CD4-positive, alpha-beta T cell treated with Interleukin-6 for 4 hours (primary cell): ENCODE measurements at places on chromosomes 6 and 20.

GRCh38 chr20:57844626-57845596 is 135.1 kb upstream of the PMEPA1 start:
- DNase-seq, result no peak

GRCh38 chr6:53979468-53980067 is 131.7 kb upstream of the MLIP start:
- DNase-seq, result no peak

DNA sequence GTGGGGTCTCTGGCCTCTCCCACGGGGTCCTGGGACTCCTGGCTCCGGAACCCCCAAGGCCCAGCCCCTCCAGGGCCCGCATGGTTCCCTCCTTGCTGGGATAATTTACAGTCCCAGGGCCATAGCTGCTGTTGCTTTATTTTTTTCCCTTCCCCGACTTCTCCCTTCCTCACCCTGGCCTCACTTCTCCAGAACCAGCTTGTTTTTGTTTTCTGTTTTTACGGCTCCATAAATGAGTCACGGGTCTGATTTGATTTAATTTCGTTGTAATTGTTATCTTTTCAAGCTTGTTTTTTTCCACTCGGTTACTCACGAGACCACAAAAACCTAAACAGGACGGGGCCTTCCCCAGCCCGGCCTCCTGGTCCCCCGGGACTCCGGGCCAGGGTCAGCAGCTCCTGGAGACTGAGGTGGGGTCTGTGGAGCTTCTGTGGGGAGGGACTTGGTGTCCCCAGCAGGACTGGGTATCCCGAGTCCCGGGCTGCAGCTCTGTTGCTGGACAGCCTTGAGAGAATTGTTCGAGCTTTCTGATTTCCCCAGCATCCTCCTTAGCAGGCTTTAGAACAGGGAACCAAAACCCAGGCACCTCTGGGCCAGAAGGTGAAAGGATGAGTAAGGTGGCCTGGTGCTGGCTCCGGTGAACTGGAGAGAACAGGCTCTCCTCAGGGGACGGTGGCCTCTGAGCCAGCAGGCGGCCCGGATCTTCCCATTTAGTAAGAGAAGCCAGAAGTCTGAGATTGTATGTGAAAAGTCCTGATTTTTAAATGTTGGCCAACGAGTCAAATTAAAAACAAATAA is 94.9 kb downstream of the CEBPB start:
- no peak for DNase-seq

GRCh38 chr20:1286267-1287024 is 20.4 kb downstream of the SNPH start:
- DNase-seq, result peak; percentile 77

DNA sequence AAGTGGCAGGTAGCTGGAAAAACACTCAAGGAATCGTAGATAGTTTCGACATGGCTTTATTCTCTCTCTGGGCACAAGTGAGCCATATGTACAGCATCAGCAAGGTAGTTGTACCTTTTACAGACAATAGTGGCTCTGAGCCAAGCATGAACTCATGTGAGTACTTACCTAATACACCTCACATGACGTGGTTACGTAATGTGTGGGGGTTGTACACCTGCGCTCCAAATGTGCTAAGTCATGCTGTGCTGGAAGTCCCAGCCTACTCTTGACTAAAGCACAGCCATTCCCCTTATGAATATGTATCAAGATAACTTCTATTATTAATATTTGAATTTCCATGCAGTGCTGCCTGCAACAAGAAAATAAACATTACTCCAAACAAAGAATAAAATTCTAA is 78.8 kb upstream of the HMGN3 start:
- no peak for DNase-seq

DNA sequence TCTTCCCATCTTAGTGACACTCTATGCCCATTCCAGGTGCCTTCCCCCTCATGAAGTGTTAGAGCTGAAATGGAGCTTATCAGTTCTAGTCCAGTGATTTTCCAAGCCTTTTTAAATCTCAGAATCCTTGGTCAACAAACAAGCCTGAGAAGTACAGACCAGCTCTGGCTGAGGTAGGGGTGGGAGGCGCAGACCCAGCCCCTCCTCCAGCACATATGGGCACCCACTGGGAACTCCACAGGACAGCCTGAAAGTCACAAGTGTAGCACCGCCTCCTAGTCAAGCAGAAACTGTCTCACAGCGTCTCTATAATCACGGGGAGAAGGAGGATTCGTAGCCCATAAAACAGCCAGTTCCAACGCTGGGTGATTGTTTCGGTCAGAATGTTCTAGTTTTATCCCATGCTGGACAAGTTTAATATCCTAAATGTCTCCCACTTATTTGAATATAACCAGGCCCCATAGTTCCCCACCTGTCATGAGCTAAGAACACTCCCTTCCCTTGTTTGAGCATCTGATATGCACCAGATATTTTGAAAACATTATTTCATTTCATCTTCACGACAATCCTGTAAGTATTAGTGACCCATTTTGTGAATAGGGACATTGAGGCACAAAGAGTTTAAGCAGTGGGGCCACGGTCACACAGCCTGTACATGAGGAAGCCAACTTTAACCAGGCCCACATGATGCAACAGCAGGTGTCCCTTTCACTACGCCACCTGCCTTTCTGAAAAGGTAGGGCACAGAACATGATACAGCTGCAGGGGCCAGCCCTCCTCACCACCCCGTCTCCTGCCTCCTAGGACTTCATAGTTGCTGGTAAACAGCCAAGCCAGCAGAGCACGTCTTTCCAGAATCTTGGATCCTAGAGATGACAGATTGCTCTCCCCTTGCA is 40.1 kb downstream of the TRAF3IP2 start:
- DNase-seq, result peak; percentile 11

DNA sequence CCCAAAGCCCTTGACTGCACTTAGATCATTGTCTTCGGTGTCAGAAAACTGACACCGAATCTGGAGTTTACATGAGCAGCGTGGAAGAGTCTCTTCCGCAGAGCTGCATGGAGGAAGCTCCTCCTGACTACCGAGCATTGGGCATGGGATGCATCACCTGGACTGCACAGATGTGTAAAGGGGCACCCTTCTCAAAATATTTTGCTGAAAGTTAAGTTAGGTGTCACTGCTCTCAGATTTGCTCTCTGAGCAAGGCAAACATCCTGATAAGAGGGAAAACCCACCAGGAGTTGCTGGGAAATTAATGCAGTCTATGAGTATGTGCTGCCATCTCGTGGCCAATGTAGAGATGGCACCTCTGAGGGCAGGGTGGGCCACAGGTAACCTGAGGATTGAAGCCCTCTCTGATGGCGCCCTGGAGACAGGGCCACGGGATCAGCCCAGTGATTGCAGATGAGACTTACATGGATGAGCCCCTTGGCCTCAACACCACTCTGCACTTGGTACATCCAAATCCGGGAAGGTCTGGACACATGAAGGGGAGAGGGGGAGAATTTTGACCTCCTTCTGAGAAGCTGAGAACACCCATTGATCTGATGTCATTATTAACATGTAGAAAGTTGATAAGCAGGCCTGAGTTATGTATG is 129.9 kb downstream of the LPA start:
- peak; percentile 66 for DNase-seq

DNA sequence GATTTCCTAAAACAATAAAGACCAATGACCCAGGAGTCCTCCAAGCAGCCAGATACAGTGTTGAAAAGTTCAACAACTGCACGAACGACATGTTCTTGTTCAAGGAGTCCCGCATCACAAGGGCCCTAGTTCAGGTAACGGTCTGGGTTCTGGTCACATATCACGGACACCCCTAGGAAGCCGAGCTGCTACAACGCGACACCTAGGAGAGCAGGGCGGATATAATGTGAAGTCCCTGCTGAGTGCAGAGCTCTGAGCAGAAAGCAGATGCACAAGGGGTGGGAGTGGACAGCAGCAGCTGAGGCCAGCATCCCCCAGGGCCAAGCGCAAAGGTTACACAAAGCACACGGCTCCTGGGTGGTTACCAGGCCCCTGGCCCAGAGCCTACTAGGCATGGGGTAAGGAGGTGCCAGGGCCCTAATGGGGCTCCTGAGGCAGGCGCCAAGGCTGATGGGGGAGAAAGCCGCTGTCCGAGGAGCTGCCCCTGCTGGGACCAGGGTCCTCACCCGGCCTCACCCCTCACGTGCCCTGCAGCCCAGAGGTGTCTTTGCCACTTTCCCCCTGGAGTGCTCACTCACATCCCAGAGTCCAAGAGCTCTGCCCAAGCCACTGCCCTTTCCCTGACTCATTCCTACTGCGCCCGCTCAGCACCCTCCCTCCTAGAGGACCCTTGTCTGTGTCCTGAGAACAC is 8.4 kb downstream of the CST7 start:
- DNase-seq, result no peak

GRCh38 chr6:10577112-10577511 is 56.0 kb downstream of the GCNT2 start:
- DNase-seq, result no peak
